Hindlimb muscle (tissue), 1 donor: ENCODE measurements at places on chromosomes 3 and 15. TPM values are rescaled to one million over a fixed set of nuclear protein-coding genes. Genes with fewer than 3 reads are reported as not detected.

PLCL2 gene
- 14.3 TPM for polyA plus RNA-seq

TERB2 gene
- polyA plus RNA-seq: not detected

MYNN gene
- 17.4 TPM for polyA plus RNA-seq

RPL32 gene
- 2,994 TPM for polyA plus RNA-seq

ACY1 gene
- 19.3 TPM for polyA plus RNA-seq

DUOXA2 gene
- not detected for polyA plus RNA-seq

PLA2G4D gene
- polyA plus RNA-seq: 0.08 TPM

SHC4 gene
- 1.7 TPM for polyA plus RNA-seq

DNA sequence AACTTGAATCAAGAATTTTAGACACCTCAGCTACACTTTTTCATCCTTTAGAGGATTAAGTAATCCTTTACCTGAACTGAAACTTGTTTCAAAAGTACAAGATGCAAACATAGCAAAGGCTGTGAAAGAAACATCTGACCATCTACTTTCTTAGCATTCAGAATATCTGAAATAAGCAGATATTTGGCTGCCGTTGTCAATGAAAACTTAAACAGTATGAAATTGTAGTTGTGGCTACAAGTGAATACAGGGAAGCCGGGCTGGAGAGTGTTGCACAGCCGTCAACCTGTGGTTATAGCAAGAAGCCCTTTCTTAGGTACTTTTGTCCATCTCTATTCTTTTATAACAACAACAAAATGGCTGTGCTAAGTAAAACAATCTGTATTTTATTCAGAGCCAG is 6.9 kb upstream of the CX3CR1 start:
- DNase-seq: no peak

GRCh38 chr15:69154684-69155083 is 5.8 kb upstream of the GLCE start:
- DNase-seq: no peak

DNA sequence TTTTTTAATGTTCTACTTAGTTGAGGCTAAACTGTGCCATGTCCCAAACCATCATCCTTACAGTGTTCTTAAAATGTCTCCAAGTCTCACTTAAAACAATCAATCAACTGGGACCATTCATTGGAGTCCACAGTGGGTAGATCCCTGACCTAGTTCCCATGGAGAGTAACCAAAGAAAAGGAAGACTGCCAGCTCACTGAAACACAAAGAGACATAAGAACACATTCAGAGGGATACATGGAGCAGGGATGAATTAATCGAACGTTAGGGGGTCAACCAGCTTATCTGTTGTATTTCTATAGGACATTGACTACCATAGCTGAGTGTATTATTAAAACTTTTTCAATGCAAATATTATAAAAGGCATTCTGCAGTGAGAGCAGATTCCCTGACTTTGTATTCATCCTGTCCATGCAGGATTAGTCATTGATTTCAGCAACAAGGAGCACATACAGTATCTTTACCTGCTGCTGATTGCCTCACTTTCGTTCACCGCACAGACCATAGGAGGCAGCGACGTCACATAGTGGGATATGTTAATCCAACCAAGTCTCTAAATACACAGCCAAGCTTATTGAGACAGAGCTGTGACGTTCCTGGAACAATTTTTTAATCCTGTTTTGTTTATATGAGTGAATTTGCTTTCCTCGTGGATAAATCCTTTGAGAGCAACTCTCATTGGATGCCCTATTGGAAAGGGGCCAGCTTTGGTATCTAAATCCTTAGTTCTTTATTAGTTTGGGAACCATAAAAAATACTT is 364.9 kb upstream of the RBMS3 start:
- peak; percentile 45 for DNase-seq

GRCh38 chr3:24235121-24235520 is 259.5 kb downstream of the THRB start:
- no peak for DNase-seq

DNA sequence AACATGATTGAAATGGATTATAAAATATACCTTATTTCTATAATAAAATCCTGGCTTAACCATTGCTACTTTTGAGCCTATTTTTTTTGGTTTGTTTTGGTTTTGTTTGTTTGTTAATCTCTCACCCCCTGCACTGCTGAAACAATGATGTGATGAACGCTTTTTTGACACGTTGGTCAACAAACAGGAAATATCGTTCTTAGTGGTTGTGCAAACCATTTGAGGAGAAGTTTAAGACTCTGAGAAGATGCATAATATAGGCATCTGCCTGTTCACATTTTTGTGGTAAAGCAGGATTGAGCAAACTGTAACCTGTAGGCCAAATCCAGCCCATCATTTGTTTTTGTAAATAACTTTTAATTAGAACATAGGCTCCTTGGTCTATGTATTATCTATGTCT is 75.5 kb upstream of the MDFIC2 start:
- DNase-seq: no peak

DNA sequence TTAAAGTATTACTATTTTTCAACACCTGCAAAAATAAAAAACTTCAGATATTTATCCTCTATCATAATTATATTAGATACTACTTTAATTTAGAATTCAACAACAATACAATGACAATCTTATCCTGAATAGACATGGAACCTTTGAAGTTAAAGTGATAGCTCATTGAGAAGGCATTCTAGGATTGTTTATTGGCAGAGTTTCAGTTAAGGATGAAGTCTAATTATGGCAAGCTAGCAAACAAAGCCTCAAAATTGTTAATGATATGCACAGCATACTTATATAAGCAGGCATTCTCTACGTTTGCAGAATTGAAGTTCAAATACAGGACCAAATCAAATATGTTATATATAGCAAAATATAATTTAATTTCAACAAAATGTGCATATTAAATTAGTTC is 91.2 kb upstream of the ABI3BP start:
- no peak for DNase-seq

DNA sequence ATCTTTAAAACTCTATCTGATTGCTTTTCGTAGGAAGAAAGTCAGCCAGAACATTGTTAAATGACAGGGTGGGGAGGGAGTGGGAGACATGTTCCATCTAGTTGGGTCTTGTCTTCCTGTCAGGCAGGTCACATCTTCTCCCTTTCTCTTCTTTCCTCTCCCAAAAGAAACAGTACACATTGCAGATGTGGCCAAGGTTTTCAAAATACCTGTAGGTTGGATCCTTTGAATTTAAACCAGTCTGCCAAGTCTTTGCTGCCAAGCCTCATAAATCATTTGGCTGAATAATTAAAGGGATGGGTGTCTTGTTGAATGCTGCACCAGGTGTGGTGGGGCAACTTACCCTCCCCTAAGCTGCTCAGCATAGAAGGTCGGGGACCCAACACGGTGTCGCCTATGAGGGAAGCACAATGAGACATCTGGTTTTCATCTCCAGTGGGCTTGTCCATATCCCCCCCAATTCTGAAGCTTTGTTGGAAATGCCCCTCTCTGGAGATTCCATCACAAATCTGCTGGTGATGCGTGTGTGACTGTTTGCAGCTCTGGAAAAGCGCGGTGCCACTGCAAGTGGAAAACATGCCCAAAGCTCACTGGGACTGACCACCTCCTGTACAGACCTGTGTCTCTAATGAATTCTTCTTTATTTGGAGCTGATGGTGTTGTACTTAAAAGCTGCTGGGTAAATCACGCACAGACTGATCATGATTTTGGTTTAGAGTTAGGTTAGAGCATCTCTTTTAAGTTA is 112.6 kb downstream of the FILIP1L start:
- no peak for DNase-seq

DNA sequence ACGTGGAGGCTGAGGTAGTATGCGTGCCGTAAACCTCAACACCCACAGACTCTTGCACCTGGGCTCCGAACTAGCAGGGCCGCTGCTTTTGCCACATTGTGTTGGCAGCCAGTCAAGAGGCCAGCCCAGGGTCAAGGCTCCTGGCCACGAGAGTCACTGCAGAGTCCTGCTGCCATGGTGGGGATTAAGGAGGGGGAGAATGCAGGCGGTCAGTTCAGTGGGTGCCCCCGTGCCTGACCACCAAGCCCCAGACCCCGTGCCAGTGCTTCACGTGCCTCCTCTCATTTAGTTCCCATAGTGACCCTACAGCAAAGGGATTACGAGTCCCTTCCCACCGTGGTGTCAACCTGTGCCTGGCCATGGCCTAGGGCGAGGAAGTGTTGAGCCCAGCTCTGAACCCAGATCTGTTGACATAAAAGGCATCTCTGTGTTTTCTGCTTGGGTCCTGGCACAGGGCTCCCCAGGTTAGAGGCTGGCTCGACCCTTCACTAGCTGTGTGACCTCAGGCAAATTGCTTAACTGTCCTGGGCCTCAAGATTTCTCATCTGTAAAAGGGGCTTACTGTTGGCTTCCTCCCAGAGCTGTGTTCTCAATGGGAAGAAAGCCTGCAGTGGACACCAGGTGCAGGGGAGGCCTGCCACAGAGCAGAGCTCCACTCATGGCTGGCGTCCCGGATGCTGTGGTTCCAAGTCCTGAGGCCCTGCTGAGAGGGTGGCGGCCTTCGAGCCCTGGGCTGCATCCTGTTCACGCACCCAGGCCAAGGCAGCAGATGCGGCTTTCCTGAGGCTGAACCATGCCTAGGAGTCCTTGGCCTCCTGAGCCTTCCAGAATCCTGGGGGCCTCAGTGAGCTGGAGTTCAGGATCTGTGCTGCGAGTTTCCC is 32.8 kb downstream of the FBLN2 start:
- DNase-seq: no peak

DNA sequence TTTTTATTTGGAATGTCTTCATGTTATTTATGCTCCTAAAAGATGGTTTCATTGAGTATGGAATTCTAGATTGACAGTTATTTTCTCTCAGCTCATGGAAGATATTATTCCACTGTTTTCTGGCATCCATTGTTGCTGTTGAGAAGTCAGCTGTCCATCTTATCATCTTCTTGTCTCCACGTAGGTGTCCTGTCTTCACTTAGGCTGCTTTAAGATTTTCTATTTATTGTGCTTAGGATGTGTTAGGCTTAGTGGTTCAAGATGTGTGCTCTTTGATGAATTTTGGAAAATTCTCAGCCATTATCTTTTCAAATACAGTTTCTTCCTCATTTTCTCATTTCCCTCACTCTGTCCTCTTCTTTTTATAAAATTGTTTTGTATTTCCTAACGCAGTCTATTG is 52.0 kb downstream of the SNRK start:
- no peak for DNase-seq

DNA sequence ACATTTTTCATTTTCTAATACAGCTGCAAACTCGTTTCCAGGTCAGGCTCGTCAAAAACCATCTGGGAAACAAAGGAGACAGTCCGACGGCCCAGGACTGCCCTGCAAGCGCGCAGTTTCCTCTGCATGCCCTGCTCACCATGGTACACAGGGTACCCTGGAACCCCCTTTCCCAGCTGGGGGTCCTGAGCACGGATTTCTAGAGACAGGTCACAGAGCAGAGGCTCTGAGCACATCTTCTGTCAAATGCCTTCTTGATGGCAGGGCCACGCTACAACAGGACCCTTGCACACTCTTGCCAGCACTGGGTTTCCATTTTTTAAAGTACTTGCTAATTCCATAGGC is 8.1 kb downstream of the ZXDC start:
- no peak for DNase-seq

GRCh38 chr3:135329479-135329878 is 534.4 kb downstream of the EPHB1 start:
- DNase-seq: no peak

- no peak for DNase-seq
Observed at GRCh38 chr15:75672646-75673425, 25.1 kb downstream of the SNX33 start.

DNA sequence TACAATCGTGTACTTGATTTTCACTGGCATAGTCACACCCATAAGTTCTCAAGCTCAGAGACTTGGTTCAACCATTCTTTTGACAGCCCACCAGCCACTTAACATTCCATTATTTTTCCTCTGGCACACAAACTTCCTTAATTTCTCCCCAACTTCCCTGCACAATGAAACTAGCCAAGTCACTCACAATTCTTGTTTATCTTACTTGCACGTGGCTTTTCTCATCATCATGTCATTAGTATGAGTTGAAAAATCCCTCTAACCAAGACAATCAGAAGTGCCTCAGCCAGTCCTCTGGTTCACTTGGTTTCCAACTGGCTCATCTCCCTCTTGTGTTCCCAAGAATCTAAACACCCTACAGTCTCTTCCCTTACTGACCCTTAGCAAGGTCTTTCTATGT is 110.5 kb upstream of the PTPRG start:
- no peak for DNase-seq

- DNase-seq: no peak
Observed at GRCh38 chr15:69668963-69669362, 216.3 kb downstream of the RPLP1 start.

- peak; percentile 64 for DNase-seq
Observed at GRCh38 chr3:170414202-170414663, 4.4 kb upstream of the CLDN11 start.

GRCh38 chr3:118736107-118736506 is 298.5 kb downstream of the IGSF11 start:
- no peak for DNase-seq

- DNase-seq: no peak
Observed at GRCh38 chr3:106056931-106057330, 188.1 kb upstream of the CBLB start.

- DNase-seq: no peak
Observed at GRCh38 chr3:129399895-129400357, 28.5 kb downstream of the EFCAB12 start.

DNA sequence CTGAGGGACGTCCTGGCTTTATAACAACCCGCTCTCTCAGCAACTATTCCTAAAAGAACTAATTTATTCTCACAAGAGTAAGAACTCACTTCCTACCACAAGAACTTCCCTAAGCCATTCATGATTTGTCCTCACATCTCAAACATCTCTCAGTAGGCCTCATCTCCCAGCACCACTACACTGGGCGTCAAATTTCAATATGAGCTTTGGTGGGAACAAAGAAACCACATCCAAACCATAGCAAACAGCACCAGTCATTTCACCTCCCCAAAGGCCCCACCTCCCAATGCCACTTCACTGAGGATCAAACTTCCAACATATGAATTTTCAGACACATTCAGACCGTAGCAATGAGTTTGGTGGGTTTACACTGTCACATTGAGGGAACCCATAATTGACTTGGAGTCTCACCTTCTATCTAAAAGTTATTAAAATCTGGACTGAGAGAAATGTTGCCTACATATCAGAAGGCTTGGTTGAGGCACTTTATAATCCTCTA is 116.4 kb upstream of the AGBL1 start:
- DNase-seq: no peak

GRCh38 chr3:188943591-188943990 is 228.2 kb upstream of the TPRG1 start:
- DNase-seq: no peak

GRCh38 chr3:72625602-72626337 is 222.5 kb downstream of the SHQ1 start:
- no peak for DNase-seq

DNA sequence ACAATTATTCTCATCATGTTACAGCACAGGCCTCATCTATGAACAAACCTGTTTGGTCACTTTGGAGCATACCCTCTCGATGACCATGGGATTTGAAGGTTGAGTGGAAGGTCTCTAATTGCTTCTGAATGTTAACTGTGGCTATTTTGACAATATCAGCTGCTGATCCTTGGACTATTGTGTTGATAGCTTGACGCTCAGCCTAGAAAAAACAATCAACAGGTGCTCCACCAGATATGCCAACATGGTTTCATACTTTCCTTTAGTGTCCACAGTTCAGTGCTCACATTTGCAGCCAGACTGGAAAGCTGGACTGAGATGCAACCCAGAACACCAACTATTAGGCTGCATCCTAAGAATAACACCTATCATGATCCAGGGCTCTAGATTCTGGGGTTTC is 109.7 kb downstream of the POLQ start:
- no peak for DNase-seq

- DNase-seq: no peak
Observed at GRCh38 chr3:19213603-19214220, 65.4 kb downstream of the KCNH8 start.
